ENCODE measurements at places on chromosomes 2 and 18. TPM values are rescaled to one million over a fixed set of nuclear protein-coding genes. Genes with fewer than 3 reads are reported as not detected.

The MGAT4A gene
- total RNA-seq = 100 TPM

The FEV gene
- total RNA-seq = not detected

The CDH20 gene
- total RNA-seq = not detected

The DTNA gene
- 7.5 TPM for total RNA-seq

The FAM237A gene
- not detected for total RNA-seq

The ZEB2 gene
- 16.7 TPM for total RNA-seq

All from vein endothelial cell (primary cell).